ENCODE measurements at places on chromosomes 12 and 14.

DNA sequence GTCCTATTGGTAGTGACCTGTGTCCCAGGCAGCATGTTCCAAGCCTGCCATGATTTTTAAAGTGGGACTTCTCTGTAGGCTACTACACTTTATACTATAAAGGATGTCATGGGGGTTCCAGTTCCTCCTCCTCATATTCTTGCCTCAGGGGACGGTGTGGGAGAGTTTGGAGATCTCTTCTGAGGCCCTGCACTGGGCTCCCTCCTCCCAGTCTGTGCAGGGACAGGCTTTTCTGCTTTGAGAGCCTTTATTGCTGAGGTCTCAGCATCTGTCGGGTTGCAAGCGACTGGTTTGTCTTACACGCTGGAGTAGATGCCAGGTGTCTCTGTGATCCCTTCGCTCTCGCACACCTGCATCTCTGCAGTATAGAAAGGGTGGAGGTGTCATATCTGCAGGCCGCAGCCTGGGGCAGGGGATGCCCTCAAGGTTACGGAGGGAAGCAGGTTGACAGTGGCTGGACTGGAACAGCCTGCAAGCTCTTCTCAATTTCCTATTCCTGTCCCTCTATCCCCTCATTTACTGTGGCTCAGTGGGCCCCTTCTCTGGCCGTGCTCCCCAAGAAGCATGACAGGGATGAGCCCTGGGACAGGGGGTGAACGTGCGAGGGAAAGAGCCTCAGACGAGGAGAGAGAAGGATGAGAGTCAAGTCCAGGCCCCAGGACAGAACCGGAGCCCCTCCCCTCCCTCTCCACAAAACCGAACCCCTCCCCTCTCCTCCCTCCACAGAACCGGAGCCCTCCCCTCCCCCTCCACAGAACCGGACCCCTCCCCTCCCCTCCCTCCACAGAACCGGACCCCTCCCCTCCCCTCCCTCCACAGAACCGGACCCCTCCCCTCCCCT lies 51.3 kb downstream of the SLC6A12 start:
- DNase-seq: no peak

GRCh38 chr14:71230897-71231296 lies 323.6 kb downstream of the PCNX1 start:
- no peak for DNase-seq

DNA sequence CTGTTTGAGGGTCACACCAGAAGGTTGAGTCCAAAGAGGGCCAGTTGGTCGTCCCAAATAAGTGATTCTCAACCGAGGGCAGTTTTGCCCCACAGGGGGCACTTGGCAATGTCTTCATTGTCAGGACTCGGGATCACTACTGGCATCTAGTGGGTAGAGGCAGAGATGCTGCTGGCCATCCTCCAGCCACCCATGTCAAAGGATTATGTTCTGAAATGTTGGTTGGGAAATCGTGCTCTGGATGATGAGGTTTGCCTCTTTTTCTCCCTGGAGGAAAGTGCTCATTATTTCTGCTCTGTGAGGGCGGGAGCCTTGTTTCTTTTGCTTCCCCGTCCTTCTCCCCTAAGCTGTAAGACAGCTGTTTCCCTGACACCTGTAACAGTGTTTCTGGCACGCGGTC lies 3.6 kb downstream of the ZNF839 start:
- DNase-seq: no peak

DNA sequence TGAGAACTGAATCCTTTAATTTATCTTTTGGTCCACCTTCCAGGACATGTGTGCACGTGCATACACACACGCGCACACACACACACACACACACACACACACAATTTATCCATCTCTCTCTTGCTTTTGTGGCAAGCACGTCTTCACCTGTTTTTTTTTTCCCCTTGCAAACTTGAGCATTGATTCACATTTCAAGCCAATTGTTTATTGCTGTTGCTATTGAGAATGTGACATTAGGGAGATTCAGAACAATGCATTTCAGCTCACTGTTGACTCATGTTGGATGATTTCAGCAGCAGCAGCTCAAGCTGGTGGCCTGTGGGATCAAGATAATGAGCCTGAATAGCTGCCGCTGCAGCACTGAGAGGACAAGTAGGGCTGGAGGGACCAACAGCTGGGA lies 128.9 kb downstream of the SNAPC1 start:
- no peak for DNase-seq

DNA sequence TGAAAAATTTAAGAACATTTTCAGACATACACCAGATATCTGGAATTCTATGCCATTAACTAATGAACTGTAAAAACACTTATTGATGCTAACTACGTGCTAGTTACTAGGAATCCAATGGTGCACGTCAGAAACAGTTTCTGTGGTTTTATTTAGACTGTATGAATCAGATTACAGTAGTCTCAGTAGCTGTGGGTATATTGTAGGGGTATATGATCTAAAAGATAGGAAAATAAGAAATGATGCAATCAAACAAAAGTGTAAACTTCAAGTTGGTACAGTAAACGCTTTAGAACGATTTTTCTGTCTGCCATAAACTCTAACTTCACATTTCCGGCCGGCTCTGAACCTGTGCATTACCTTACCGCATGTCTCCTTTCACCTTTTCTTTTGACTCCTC lies 2.3 kb downstream of the ABCC9 start:
- no peak for DNase-seq

GRCh38 chr12:15270591-15270990 lies 49.4 kb upstream of the RERG start:
- no peak for DNase-seq

DNA sequence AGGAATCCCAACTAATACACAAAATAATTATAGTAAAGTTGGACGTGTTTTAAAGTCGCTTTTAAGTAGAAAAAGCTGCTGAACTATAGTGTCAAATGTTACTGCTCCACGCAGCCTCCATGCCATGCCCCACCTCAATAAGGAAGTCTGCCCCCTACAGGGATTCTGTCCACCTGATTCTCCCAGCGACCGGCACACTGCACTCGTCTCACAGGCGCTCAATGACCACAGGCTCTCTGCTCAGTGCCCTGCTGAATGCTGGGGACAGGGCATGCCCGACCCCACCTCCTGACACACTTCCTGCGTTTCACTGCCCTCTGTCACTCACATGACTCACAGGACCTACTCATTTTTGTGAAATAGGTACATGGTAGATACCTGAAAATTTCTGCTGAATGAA lies 48.9 kb downstream of the BDKRB1 start:
- no peak for DNase-seq

DNA sequence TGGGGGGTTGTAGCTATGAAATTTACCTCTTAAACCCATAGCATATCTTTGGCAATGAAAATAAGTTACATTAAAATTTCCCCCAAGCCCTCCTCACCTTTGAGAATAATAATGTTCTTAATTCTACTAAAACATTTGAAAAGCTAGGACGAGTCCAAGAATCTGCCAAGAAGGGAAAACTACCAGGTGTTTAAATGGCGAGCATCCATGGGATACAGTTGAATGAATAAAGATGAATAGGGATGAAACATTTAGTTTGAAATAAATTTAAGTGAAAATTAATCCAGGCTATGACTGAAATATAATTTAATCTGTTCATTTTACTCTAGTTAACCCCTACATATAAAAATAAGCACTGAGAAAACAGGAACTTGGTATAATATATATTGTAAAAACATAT lies 536.7 kb downstream of the FLRT2 start:
- no peak for DNase-seq

DNA sequence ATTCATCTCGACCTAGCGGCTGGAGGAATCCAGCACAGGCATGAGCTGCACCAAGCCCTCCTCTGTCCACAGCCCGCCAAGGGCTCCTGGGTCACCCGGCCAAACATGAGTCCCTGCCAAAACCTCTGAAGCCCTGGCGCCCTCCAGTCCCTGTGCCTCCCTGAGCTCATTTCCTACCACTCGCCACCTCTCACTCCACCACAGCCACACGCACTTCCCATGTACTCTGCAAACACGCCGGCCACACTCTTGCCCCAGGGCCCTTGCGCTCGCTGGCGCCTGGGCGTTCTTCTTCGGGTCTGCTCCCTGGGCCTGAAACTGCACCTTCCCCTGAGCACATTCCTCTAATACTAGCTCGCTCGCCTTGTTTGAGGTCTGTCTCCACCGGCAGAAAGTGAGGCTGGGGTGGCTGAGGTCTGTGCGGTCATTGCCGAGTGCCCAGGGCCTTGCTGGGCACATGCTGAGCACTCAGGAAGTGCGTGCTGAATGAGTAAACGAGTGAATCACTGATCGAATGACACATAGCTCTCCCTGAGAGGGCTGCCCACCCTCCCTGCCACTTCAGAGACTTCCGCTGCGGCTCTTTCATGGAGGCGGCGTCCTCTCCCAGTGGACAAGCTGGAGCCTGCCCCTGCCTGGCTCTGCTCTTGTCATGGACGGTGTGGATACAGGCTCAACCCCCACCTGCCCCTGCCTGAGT lies 33.7 kb upstream of the DLK1 start:
- no peak for DNase-seq

DNA sequence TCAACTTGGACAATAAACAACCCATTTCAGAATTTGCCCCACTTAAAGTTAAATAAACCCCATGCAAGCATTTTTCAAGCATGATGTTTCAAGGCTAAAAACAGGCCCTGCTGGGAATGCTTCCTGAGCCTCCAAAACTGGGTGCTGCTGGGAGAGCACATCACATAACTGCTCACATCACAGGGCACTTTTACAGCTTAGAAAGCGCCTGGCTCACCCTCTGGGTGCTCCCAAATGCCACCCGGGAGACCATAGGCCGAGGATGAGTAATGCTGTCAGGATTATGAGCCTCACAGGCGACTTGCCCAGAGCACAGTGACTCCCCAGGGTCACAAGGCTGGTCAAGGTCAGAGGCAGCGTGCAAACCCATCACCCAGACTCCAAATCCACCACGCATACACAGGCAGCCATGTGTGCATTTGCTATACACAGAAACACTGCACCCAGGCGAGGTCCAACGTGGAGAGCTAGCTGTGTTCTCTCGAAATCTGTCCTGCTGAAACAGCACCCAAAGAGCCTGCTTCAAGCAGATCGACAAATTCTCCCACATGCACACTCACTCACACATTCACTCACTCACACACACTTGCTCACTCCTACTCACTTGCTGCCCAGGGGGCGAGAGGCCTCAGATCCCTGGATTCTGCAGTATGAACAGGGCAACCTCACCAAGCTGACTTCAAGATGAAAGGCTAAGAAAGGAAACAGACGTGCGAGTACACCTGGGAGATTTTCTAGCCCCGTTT lies 58.7 kb downstream of the ITPK1 start:
- no peak for DNase-seq

GRCh38 chr12:132084621-132085290 lies 59.4 kb downstream of the DDX51 start:
- DNase-seq: no peak

GRCh38 chr12:124179936-124180607 lies 114.8 kb upstream of the RFLNA start:
- no peak for DNase-seq

DNA sequence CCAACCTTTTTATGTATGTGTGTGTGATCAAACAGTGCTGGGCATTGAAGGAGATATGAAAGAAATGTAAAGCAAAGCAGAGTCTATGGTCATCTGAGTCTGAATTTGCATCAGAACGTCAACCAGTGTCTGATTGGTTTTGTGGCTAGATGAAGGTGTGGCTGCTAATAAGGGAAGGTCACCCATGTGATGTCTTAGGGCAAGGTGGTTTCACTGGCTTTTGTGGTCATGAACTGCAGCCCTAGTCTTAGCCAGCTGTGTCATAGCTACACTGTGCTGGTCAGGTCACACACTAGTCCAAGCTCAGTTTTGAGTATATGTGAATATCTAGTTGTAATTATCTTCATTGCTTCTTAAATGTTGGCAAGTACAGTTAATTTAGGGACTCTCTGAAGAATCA lies 105.8 kb downstream of the TGFB3 start:
- DNase-seq: no peak

GRCh38 chr12:93638095-93638494 lies 39.1 kb upstream of the CRADD start:
- DNase-seq: no peak

DNA sequence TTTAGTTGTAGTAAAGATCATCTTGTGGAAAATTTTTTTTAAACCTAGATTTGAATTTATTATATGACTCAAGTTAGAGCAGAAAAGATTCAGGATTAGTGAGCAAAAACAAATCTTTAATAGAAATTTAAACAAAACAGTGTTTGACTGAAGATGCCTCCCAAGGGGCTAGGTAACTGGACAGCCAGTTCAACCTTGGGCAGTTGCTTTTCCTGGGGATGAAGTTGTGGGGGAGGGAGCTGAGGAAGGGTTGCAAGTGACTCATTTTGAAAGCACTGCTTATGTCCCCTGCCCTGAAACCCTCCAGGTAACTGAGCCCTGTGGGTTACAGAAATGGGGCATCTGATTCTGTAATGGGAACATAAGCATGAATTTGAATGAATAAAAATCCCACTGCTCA lies 13.1 kb downstream of the CFAP54 start:
- no peak for DNase-seq

GRCh38 chr12:43580601-43581000 lies 28.6 kb upstream of the ADAMTS20 start:
- no peak for DNase-seq

DNA sequence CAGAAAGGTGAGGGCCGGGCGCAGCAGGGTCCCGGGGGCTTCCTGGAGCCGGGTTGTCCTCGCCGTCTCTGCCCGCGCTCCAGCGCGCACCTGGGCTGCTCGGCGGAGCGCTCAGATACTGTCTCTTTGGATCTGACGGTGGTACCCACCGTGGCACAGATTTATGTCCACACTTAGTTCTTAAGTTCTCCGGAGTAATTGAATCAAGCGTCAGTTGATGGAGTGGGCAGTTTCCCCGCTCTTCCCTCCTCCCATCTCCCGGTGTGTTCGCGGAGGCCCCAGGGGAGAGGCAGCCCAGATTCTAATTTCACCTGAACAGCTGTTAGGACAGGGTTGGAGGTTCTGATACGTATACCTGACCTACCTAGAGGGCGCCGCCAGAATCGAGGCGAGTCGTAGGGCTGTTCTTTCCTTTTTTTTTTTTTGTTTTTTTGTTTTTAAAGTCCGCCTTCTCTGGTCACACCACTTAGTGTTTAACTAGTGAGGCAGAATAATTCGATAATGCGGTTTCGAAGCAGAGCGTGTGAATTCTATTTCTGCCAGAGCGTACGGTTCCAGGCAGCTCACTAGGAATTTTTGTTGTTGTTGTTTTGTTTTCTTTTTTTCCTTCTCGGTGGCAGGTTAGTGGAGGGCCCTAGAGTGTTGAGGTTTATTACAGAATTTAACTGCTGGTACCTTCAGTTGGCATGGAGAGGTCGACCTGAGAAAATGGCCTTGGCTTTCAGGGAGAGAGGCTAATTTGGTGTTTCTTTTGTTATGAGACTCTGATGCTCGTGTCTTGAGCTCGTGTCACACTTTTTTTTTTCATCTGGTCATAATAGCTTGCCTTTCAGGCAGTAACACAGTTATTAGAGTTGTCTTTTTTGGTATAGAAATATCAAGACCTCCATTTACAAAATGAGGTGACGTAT lies 22.3 kb upstream of the GNS start:
- DNase-seq: no peak

Data from cortex of kidney (tissue), 1 donor.